ENCODE measurements at places on chromosomes 6 and 20. TPM values are rescaled to one million over a fixed set of nuclear protein-coding genes. Genes with fewer than 3 reads are reported as not detected.

- peak overlapping the region; percentile 73 for H3K27ac ChIP-seq
- peaks cover 41% of the 10 kb centered on the region for H3K4me1 ChIP-seq
- H3K4me3 ChIP-seq, result peak overlapping the region; percentile 15
- no peaks in the 10 kb centered on the region for H3K27me3 ChIP-seq
- DNase-seq, result peak; percentile 67
Measured at GRCh38 chr6:144334150-144334708, 49.1 kb downstream of the UTRN start.

DNA sequence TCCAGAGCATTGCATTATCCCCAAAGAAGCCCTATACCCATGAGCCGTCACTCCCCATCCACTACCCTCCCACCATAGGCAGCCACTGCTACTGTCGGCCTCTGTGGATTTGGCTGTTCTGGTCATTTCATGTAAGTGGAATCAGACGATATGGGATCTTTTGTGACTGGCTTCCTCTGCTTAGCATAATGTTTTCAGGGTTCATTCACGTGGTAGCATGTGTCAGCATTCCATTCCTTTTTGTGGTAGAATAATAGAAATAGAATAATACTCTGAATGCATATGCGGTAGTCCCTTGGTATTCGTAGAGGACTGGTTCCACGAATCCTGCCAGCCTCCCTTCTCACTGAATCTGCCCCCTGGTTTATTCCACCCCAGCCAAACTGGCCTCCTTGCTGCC is 402.6 kb upstream of the SULF2 start:
- no peak overlapping the region for H3K4me3 ChIP-seq
- no peak overlapping the region for H3K27ac ChIP-seq
- H3K27me3 ChIP-seq, result no peaks in the 10 kb centered on the region

- peaks cover 6% of the 10 kb centered on the region for H3K4me1 ChIP-seq
- no peaks in the 10 kb centered on the region for H3K27me3 ChIP-seq
- no peak overlapping the region for H3K27ac ChIP-seq
- no peaks in the 10 kb centered on the region for H3K36me3 ChIP-seq
- no peak overlapping the region for H3K4me3 ChIP-seq
- DNase-seq, result no peak
Measured at GRCh38 chr6:169857343-169858292, 106.2 kb downstream of the ERMARD start.

- H3K27me3 ChIP-seq, result no peaks in the 10 kb centered on the region
- H3K36me3 ChIP-seq, result peaks cover 2% of the 10 kb centered on the region
- H3K4me1 ChIP-seq, result no peaks in the 10 kb centered on the region
- no peak overlapping the region for H3K27ac ChIP-seq
- no peak for DNase-seq
- no peak overlapping the region for H3K4me3 ChIP-seq
Measured at GRCh38 chr6:26142026-26142425, 54.8 kb downstream of the HFE start.

DNA sequence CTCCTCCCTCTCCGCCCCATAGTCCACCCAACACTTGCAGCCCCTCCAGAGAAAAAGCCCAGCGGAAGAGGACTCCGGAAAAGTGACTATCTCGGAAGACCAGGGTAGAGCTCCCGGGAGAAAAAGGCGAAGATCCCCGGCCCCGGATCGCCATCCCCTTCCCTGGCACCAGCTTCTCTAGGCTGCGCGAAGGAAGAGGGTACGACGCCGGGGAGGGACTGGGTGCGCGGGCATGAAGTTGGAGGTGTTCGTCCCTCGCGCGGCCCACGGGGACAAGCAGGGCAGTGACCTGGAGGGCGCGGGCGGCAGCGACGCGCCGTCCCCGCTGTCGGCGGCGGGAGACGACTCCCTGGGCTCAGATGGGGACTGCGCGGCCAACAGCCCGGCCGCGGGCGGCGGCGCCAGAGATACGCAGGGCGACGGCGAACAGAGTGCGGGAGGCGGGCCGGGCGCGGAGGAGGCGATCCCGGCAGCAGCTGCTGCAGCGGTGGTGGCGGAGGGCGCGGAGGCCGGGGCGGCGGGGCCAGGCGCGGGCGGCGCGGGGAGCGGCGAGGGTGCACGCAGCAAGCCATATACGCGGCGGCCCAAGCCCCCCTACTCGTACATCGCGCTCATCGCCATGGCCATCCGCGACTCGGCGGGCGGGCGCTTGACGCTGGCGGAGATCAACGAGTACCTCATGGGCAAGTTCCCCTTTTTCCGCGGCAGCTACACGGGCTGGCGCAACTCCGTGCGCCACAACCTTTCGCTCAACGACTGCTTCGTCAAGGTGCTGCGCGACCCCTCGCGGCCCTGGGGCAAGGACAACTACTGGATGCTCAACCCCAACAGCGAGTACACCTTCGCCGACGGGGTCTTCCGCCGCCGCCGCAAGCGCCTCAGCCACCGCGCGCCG is 822 bp downstream of the FOXQ1 start:
- DNase-seq, result no peak
- peaks cover 8% of the 10 kb centered on the region for H3K4me1 ChIP-seq

DNA sequence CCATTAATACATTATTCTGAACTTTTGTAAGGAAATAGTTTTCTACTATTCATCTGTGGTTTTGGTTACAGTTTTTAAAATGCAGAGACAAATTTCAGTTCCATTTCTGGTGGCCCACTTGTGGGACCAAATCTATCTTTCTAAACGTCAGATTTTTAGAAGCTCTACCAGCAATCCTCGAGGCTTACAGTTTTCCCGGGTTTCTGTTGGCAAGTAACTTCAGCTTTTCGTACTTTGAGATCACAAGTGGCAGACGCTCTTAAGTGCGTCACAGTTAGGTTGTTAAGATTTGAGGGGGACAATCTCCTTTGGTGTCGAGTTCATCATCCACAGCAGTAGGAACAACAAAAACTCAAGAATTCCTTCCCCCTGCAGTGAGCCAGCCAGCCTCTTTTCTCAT is 60.0 kb downstream of the JARID2 start:
- H3K36me3 ChIP-seq, result no peaks in the 10 kb centered on the region
- H3K27ac ChIP-seq, result peak overlapping the region; percentile 84
- H3K4me3 ChIP-seq, result no peak overlapping the region
- H3K4me1 ChIP-seq, result peaks cover 51% of the 10 kb centered on the region
- no peaks in the 10 kb centered on the region for H3K27me3 ChIP-seq
- no peak for DNase-seq

DNA sequence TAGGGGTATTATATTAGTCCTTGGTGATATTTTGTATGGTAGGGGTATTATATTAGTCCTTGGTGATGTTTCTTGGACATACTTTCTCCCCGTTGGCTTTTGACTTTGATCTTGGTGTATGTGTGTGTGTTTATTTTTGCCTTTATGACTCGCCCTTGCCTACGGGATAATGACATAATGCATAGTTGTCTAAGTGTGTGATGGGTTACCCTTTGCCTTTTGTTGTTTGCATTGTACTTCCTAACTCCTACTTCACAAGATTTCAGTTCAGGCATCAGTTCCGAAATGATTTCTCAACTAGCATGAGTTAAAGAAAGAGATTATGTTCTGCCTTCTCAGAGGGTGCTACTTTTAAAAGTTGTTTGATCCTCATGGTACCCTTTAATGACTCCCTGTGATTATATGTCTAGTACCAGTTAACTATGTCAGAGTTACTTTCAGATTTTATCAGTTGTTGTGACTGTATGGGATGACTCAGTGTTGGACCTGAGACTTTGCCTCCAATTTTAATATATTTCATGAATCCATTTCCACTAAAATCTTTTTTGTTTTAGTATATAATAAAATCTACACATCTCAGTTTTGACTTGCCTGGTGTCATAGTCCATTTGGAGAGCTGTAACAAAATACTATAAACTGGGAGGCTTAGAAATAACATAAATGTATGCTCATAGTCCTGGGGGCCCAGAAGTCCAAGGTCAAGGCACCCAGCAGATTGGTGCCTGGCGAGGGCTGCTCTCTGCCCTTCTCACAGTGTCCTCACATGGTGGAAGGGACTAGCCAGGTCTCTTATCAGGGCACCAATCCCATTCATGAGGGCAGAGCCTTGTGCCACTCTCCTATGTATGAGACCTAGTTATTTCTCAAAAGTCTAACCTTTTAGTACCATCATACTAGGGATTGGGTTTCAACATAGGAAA is 34.1 kb downstream of the CDYL start:
- H3K4me1 ChIP-seq, result peaks cover 12% of the 10 kb centered on the region
- DNase-seq, result no peak
- no peaks in the 10 kb centered on the region for H3K36me3 ChIP-seq
- no peak overlapping the region for H3K4me3 ChIP-seq
- H3K27ac ChIP-seq, result no peak overlapping the region
- H3K27me3 ChIP-seq, result no peaks in the 10 kb centered on the region

The IDH3B gene
- 149 TPM for total RNA-seq

The OPRM1 gene
- not detected for total RNA-seq

The VTA1 gene
- 21.3 TPM for total RNA-seq

The LY6G5C gene
- 2.7 TPM for total RNA-seq

The GLP1R gene
- 6.5 TPM for total RNA-seq
